ENCODE measurements at places on chromosomes 6 and 20.

DNA sequence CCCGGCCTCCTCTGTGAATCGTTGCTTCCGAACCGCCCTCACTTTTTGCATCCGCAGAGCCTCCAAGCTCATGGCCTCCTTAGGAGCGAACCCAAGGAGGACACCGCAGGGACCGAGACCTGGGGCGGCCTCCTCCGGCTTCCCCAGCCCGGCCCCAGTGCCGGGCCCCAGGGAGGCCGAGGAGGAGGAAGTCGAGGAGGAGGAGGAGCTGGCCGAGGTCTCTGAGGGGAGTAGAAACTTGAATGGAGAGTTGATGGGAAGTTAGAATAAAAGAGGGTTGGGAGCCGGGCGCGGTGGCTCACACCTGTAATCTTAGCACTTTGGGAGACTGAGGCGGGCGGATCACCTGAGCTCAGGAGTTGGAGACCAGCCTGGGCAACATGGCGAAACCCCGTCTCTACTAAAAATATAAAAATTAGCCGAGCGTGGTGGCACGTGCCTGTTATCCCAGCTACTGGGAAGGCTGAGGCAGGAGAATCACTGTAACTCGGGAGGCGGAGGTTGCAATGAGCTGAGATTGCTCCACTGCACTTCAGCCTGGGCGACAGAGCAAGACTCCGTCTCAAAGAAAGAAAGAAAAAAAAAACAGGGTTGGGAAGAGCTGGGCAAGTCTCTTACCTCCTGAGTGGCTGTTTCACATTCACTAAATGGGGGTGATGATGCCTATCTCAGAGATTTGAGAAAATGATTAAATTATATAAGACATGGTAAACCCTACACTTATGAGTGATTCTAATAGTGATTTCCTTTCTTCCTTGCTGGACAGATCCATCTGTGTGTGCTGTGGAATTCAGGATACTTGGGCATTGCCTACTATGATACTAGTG lies 805 bp downstream of the MSH5 start:
- no peak for DNase-seq

DNA sequence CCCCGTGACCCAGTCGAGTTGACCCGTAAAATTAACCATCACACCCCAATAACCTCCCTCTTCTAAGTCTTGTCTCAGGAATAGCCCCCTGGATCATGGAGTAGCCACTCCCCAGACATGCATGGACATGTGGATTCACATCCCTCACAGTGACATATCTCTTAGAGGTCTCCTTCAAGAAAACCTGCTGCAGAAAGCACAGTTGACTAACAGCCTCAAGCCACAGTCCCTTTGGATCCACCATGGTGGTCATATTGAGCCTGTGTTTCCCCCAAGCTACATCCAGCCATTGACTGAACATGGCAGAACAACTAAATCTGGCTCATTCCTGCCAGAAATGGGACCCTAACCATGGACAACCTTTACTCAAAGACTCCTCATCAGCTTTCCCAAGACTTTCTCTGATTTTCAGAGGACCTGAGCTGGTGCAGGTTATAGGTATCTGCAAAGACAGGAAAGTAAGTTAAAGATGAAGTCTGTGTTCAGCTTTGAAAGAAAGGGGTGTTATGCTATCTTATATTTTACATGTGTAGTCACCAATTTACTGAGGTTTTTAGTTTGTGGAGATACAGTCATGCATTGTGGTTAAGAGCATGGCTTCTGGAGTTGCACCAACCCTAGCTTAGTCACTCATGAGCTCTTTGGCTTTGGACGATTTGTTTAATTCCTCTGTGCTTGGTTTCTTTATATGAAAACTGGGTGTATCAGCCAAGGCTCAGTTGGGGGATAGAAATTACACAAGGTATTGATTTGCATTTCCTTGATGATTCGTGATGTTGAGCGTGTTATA lies 219.1 kb downstream of the MYLK4 start:
- no peak for DNase-seq

GRCh38 chr6:87848616-87849015 lies 146.6 kb upstream of the AKIRIN2 start:
- no peak for DNase-seq

- DNase-seq, result no peak
These were observed 19.8 kb downstream of the IBTK start for GRCh38 chr6:82227770-82228169.

DNA sequence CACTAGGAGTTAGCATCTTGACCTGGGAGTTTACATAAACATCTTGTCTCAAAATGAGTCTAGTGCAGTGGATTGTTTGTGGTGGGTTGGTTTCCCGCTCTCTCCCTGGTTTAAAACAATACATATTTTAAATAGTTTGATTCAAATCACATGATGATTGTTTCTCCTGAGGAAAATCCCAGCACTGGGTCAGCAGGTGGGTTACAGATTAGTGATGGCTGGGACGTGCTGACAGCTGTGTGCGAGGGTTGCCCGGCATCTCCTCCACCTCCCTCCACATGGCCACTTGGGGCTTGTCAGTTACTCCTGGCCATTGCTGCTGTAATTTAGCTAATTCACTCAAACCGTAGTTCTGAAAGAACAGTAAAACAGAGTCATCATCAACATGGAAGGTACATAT lies 306.4 kb upstream of the CITED2 start:
- DNase-seq, result no peak

GRCh38 chr6:105272786-105273185 lies 93.0 kb upstream of the POPDC3 start:
- DNase-seq, result no peak

GRCh38 chr6:158358450-158359077 lies 46.3 kb downstream of the TULP4 start:
- no peak for DNase-seq

- DNase-seq, result no peak
These were observed at the start of gene NKX2-2 for GRCh38 chr20:21513881-21514540. Gene NKX2-2 (minus strand): TSS chr20:21514064. CDS start chr20:21513669, 395 bp downstream.
